M059J (cell line): ENCODE measurements at places on chromosomes 2 and 18. TPM values are rescaled to one million over a fixed set of nuclear protein-coding genes. Genes with fewer than 3 reads are reported as not detected.

GRCh38 chr18:78622907-78623541 is 356.6 kb upstream of the SALL3 start:
- no peak for DNase-seq

DNA sequence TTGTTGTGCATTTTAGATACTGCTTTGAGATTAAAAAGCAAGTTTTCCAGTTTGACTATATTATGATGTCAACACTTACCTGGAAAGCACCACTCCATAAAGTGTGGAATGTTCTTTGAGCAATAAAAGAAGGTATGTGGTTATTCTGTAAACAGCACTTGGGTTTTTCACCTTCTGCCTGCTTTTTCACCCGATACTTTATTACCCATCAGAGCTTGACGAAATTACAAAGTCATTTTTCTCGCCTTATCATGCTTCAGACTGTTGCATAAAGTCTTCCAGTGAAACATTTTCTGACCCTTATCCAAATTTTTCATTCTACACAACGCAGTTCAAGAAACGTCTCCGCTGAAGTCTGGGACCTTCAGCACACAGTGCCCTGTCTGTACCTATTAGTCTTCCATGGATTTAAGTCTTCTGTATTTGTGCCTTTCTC is 25.2 kb downstream of the CAB39 start:
- no peak for DNase-seq

DSG4 gene
- total RNA-seq: not detected in 2 replicates

- no peak for DNase-seq
Observed at GRCh38 chr2:64362562-64363026, 91.4 kb upstream of the LGALSL start.

- DNase-seq: no peak
Observed at GRCh38 chr2:49426996-49427395, 272.7 kb upstream of the FSHR start.

MALL gene
- total RNA-seq: 27.5 and 42.0 TPM in 2 replicates

RNU2-63P gene
- total RNA-seq: not detected in 2 replicates

SERPINB10 gene
- total RNA-seq: not detected in 2 replicates

- DNase-seq: no peak
Observed at GRCh38 chr2:38734299-38735058, 16.7 kb downstream of the SRSF7 start.

UGT1A4 gene
- total RNA-seq: not detected in 2 replicates

RPS27A gene
- 1,237 and 1,604 TPM in 2 replicates for total RNA-seq

ALLC gene
- not detected in 2 replicates for total RNA-seq

DNA sequence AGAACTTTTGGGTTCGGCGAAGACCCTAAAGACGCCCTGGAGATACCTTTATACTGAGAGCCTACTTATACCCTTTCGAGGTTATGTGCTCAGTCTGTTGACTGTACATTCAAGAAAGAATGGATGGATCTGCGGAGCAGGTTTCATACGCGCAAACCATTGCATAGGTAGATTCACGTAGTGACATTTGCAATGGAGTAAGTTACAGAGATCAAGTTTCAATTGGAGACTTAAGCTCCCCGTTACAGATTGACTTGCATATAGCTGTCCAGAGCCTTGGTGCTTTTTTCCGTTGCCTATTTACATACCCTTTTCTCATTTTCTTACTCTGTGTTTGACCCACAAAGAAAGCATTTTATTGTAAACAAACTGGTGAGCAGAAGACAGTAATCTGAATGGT is 923 bp downstream of the PSMD1 start:
- DNase-seq: no peak

GRCh38 chr18:23662309-23663263 is at the start of gene ANKRD29:
Gene ANKRD29, minus strand, starts transcription at chr18:23662911. Its CDS starts 181 bp downstream, at chr18:23662730.
- DNase-seq: peak; percentile 52

DNA sequence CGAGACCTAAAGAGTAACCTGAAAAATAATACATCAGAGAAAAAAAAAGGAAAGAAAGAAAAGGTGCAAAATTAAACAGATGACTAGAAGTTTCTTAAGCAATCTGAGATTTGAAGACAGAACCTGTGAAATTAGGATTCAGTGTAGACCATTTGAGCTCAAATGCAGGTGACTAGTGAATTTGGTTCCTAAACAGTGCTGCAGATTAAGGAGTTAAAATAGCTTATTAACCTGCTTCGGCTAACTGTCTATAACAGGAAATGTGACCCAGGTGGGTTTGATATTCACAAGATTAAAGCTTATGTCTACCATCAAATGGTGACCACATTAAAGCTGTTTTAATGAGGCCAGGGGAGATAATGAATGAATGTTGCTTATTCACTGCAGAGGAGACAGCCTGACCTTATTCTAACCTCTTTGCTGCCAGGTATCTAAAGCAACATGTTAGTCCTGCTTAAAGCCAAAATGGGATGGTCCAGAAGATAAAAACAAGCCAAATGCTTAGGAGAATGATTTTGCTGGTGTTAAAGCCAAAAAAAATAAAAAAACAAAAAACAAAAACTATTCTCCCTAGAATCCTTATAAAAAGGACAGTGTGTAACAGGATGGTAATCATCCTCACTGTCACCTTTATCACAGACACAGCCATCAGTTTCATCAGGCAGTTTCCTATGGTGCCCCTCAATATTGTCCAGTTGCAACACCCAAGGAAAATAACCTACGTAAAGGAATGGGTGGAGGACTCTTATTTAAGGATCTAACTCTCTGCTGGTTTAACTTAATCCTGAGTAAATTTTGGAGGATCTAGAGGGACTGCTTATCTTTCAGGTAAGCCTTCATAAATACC is 769.0 kb upstream of the ZEB2 start:
- no peak for DNase-seq

KIF5C gene
- 0.54 and 1.3 TPM in 2 replicates for total RNA-seq

DNA sequence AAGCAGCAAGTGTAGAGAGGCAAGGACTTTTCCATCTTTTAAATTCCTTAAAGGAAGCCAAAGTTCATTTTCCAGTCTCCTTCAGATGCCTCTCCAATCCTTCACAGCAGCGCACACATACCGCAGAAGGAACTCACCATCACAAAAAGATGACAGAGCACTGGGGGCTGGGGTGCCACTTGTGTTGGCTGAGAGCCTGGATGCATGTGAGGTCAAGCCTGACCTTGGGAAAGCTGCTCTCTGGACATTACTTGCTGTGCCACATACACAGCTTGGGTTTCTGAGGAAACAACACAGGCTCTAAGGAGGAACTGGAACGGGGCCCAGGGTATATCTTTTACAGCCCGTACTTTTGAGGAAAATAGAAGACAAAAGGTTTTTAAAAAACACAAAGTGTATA is 364.3 kb upstream of the MEX3C start:
- no peak for DNase-seq

DNA sequence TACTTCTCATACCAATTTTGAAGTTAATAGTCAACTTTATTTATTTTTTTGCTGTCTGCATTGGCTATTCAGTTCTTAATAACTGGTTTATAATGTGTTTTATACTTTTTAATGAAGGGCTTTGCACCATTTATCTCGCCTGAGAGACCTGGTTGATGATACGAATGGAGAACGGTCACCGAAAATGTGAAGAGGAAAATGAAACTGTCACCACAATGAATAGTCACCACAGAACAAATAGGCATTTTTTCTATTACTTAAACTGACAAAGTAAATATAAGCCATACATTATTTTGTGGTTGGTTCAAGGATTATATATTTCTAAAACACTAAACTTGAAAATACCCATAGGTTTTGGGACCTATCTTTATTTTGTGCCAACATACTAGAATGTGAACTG is 20.4 kb downstream of the C18orf54 start:
- no peak for DNase-seq

- DNase-seq: no peak
Observed at GRCh38 chr2:206245265-206245672, 29.2 kb upstream of the ZDBF2 start.

GRCh38 chr18:45792506-45793263 is 32.8 kb upstream of the SIGLEC15 start:
- peak; percentile 15 for DNase-seq

CPLX4 gene
- not detected in 2 replicates for total RNA-seq

- peak; percentile 58 for DNase-seq
Observed at GRCh38 chr18:74897971-74898657, 300.4 kb downstream of the ZNF407 start.

DNA sequence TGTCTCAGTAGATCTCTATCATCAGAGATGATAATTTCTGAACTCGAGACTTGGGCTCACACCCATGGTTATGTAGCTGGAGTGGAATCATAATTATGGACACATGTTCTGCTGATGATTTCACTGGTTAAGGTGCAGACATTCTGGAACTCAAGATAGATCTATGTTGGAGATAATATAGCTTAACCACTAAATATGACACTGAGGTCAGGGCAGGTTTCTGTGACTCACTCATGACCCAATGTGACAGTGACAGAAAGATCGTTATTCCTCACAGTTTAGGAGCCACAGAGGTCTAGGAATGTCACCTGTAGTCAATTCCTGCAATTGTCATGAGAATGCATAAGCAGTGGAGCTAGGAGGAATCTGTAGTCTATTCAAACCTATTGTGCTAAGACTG is 828.6 kb downstream of the TRIB2 start:
- DNase-seq: no peak

TMEM169 gene
- total RNA-seq: 1.3 TPM in 1 of 2 replicates, not detected in the other

DNA sequence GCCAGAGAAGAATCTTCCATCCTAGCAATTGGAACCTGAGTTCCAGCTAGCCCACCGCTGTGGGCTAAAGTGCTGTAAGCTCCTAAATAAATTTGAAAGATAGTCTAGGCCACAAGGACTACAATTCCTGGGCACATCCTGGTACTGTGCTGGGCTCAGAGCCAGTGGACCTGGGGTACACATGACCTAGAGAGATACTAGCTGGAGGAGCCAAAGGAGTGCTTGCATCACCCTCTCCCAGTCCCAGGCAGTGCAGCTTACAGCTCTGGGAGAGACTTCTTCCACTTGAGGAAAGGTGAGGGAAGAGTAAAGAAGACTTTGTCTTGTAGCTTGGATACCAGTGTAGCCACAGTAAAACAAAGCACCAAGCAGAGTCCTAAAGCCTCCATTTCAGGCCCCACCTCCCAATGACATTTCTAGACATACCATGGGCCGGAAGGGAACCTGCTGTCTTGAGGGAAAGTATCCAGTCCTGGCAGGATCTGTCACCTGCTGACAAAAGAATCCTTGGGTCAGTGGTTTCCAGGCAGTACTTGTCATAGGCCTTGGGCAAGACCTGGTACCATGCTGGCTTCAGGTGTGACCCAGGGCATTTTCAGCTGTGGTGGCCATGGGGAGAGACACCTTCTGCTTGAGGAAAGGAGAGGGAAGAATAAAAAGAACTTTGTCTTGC is 89.5 kb downstream of the TMEM185B start:
- DNase-seq: peak; percentile 23

SH3BP4 gene
- 56.4 and 89.1 TPM in 2 replicates for total RNA-seq

DNA sequence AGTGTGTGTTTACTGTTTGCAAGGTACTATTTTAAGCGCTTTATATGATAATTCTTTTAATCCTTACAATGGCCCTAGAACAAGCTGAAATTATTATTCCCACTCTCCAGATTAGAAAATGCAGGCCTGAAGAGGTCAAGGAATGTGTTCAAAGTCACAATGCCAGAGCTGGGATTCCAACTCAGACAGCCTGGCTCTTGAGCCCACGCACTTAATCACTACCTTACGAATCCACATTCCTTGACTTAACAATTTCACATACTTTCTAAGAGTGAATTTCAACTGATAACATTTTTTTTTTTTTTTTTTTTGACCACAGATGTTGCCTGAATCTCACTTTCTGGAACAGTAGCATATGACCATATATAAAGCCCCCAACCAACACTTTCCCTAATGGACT is 400.3 kb downstream of the NCKAP5 start:
- DNase-seq: no peak

- DNase-seq: no peak
Observed at GRCh38 chr2:37664231-37664643, 7.2 kb downstream of the CDC42EP3 start.

- DNase-seq: peak; percentile 18
Observed at GRCh38 chr2:182207049-182207746, 219.6 kb downstream of the PDE1A start.

DNA sequence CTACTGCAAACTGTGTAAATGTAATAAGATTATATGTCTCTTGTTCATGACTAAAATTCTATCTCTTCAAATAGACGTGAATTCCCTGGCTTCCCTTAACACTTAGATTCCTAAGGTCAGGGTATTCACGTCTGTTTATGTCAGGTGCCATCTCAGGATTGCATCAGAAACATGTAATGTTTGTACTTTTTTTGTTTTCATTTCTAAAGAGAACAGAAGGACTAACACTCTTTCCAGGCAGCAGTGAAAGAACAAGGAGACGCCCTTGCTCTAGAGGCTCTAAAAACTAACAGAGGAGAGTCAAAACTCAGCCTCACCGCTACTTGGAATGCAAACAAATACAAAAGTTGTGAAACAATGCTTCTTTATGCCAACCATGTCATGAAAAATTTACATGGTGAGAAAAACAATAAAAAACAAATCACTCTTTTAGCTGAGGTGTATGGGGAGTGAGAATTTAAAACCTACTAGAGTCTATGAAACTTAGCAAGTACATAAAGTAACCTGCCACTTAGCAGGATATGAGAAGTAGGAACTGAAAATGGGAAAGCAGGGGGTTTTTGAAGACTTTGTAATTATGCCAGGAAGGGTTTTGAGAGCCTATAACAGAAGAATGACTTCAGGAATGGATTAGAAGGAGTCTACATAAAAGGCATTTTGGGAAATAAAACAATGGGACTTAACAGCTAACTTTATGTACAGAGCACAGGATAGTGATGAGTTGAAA is 522.7 kb downstream of the THSD7B start:
- no peak for DNase-seq

DNA sequence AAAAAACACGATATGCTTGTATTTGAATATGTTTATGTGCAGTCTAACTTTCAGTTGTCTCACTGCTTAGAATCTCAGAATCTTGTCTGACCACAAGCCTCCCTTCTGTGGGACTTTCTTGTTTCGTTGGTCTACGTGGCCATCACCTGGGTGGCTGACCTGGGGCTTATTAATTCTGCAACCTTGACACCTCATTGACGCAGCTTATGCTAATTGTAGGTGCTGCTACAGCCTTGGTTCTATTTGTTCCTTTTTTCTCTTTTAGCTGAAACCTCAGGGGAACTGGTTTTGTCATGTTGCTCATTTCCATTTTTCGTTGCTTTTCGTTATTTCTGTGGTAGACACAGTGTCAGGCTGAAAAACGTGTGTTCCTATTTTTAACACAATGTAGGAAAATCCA is 273.7 kb downstream of the SLC4A3 start:
- DNase-seq: no peak

TNS1 gene
- total RNA-seq: 2.6 and 3.5 TPM in 2 replicates

GRCh38 chr2:181196401-181196800 is 216.0 kb downstream of the UBE2E3 start:
- no peak for DNase-seq

GRCh38 chr2:241929551-241930490 is 60.3 kb downstream of the RTP5 start:
- DNase-seq: no peak

GRCh38 chr2:206981086-206981674 is 41.9 kb downstream of the CPO start:
- DNase-seq: no peak

CMPK2 gene
- total RNA-seq: 107 and 134 TPM in 2 replicates

LRATD1 gene
- total RNA-seq: 0.57 and 0.79 TPM in 2 replicates

GRCh38 chr2:138727956-138728355 is 52.2 kb downstream of the NXPH2 start:
- no peak for DNase-seq
